ENCODE measurements at places on chromosomes 13 and 19.
A peak's percentile ranks its signal among the peaks of the same experiment; 100 is the strongest.

DNA sequence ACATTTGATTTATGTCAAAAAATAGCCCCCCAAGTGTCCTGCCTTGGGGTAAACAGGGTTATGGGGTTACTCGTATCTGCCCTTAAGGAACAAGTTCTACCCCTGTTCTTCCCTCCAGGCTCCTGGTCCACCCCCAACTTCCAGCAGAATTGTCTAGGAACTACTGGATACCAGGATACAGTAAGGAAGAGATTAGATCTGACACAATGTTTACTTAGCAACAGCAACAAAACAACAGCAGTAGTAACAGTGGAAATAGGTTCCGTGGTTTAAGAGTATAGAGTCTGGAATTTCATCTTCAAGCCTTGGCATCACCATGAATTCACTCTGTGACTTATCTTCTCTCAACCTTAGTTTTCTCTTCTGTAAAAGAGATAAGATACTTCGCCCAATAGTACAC, 1.7 kb upstream of the FAM98C start:
- ATAC-seq: no peak

GRCh38 chr13:31982124-31982523, 49.5 kb upstream of the FRY start:
- ATAC-seq: no peak

GRCh38 chr13:39588384-39588783, 14.6 kb downstream of the LHFPL6 start:
- no peak for ATAC-seq

- ATAC-seq: no peak
Observed at GRCh38 chr13:59861676-59862075, 302.1 kb downstream of the DIAPH3 start.

GRCh38 chr13:110677731-110678545, 28.0 kb downstream of the CARS2 start:
- no peak for ATAC-seq

DNA sequence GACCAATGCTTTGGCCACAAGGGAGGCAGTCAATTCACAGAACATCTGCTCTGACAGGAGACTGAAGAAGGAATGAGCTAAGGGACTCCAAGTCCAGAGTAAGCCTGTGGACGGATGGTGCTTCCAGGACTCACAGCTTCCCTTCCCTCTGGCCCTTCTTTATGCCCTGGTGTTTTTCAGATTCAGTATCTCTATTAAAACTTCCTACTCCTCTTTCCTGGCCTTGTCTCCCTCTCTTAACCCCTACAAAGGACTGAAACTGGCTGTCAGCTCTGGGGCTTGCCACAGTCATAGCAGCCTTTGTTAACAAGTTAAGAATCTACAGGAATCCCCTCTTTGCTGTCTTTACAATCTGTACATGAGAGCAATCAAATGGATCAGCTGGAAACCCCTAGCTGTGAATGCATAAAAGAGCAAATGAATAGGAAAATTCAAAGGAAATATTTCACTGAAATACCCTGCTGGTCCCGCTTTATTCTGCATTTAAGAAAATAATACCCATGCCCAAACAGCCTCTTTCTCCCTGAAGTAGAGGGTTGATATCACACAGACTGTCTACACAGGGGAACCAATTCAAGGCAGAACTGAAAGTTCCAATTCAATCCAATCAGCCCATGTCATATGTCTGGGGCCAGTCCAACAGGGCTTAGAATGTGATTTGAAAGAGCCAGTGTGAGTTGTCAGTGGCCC, 192.3 kb downstream of the MZT1 start:
- ATAC-seq: no peak

- ATAC-seq: no peak
Observed at GRCh38 chr19:18941628-18942354, 774 bp upstream of the HOMER3 start.

GRCh38 chr19:57671124-57671895, 2.6 kb downstream of the ZSCAN4 start:
- no peak for ATAC-seq

DNA sequence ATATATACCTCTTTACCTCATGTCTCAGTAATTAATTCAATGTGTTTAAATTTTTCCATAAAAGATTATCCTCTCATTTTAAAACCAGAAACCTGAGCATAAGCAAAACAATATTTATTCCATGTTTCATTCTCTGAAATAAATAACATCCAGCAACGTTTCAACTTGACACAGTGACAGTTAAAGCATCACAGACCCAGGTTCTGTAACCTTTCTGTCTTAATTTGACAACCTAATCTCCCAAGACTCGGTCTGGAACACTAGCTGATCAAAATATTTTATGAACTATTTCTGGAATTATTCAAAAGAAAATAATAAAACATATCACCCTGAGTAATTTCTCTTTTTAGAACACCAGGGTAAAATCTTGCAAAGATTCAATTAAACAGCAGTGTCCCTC, 40.3 kb downstream of the KCTD12 start:
- no peak for ATAC-seq

GRCh38 chr19:32296694-32297093, 48.7 kb upstream of the ZNF507 start:
- ATAC-seq: no peak

DNA sequence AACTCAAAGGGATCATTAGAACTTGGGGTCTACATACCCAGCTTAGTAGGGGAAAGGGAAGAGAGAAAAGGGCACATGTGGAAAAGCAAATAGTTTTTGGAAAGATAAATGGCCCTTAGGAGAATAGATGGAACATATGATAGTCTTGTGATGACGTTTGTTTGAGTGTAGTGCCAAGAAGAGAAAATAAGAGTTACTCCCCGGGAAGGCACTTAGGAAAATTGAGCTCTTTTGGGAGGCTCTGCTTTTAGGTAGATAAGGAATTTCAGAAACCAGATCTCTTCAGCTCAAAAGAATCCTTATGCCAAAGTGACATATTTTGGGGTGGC, 44.8 kb upstream of the SERTM1 start:
- no peak for ATAC-seq

GRCh38 chr13:110272227-110272626, 34.7 kb downstream of the COL4A1 start:
- no peak for ATAC-seq

- ATAC-seq: no peak
Observed at GRCh38 chr19:51664131-51664530, 17.5 kb upstream of the SIGLEC14 start.

GRCh38 chr13:95677564-95678266, 776 bp downstream of the DNAJC3 start:
- no peak for ATAC-seq

GRCh38 chr13:106594980-106595379, 27.0 kb upstream of the ARGLU1 start:
- ATAC-seq: no peak

- no peak for ATAC-seq
Observed at GRCh38 chr13:91417660-91418325, 19.4 kb downstream of the GPC5 start.

- no peak for ATAC-seq
Observed at GRCh38 chr13:82477436-82477835, 1404.8 kb downstream of the SLITRK1 start.

DNA sequence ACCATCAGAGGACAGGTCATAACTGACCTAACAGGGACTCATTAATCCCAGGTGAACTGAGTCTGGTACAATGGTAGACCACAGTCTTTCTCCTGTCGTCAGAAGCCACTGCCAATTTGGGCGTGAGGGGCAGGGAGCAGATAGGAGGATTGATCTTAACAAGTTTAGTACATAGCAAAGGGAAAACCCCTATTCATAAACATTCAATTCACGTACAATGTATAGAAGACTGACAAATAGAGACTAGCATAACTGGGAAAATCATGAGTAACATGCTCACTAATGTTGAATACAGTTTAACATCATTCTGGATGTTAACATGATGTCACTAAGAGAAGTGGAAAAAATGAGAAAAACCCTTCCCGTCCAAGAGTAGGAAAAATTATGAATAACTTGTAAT, 54.1 kb downstream of the SLC7A1 start:
- ATAC-seq: no peak

DNA sequence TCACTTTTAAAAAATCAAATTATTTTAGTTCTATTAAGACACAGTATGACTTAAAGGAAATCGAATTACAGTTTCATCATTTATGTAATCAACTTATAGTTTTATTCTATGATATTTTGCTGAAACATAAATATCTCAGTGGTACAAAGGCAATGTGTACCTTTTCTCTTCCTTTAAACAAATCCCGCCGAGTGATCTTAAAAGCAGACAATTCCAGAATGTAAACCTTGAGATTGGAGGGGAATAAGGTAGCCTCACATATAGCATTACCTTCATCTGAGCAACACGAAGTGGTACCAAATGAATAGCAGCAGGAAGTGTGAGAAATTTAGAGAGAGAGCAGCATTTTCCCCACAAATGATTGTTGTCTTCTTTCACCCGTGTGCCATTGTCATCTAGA, 842.2 kb upstream of the GPC6 start:
- no peak for ATAC-seq

DNA sequence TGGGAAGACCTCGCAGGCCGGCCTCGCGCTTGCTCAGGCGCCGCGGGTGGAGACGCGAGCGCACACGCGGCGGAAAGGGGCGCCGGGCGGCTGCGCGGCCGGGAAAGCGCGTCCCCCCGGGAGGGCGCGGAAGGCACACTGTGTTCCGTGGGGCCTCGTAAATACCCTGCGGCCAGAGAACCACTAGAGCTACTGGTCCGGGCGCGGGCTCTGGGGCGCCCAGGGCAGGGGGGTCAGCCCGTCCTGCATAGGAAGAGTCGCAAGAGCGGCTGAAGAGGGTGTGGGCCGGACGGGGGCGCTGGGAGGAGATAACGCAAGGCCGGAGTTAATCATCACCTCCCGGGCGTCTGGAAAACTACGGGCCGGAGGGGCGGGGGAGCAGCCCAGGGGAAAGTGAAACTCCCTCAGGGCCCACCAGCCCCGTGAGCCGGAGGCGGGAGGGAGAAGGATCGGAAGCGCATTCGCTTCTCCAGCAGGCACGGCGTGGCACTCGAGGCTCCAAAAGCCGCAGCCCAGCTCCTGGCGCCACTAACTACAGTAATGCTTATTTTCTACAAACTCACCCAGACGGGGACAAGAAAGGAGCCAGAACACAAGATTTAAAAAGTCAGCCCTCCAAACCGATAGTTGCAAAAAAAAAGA, 1.1 kb upstream of the WBP4 start:
- peak; percentile 70 for ATAC-seq

DNA sequence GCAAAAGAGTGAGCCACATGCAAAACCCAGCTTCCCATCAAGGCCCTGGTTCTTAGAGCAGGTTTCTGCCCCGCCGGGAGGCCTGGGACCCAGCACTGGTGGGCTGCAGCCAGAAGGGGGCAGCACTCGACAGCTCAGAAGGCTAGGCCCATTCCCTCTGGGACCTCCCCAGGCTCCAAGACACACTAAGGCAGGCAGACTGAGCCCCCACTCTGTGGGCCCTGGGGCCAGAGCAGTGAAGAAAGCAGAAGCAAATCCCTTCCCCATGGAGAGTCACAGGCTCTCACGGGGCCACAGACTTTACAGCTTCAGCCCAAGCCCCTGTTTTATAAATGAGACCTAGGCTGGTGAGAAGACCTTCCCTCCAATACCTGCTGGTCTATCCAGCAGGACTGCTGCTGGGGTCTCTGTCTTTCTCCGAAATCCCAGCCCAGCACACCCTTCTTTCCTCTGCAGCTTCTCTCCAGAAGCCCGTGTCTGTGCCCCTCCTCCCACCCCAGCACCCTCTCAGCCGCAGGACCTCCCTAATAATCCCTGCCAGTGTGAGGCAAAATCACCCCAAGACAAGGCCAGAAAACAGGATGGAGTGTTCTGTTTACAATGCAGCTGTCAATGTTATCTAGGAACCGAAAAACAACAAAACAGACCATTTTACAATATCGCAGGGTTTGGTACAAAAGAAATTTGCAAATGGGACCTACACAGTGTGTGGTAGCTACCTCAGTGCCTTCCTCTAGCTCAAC, 109.3 kb downstream of the ABCC4 start:
- ATAC-seq: peak; percentile 75

DNA sequence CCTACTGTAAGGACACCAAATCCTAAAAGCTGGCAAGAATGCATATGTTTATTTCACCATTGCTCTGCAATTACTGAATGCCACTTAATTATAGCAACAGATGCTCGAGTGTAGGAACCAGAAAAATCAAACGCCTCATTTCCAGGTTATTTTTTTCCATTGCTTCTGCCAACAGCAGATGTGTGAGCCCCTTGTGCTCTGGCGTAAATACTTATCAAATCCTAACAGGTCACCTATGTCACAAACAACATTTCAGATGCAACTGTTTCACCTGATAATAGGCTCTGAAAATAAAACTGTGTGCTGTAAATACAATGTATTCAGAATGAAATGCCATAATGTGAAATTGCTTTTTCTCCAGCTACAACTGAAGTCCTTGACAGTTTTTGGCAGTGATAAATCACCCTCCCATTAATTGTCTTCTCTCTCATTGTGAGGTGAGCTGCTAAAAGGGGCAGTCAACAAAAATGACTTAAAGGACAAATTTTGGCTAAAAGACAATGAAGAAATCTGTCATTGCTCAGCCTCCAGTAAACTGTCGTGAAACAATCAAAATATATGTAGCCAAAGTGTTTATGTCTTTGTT, 344.0 kb downstream of the DACH1 start:
- ATAC-seq: no peak

DNA sequence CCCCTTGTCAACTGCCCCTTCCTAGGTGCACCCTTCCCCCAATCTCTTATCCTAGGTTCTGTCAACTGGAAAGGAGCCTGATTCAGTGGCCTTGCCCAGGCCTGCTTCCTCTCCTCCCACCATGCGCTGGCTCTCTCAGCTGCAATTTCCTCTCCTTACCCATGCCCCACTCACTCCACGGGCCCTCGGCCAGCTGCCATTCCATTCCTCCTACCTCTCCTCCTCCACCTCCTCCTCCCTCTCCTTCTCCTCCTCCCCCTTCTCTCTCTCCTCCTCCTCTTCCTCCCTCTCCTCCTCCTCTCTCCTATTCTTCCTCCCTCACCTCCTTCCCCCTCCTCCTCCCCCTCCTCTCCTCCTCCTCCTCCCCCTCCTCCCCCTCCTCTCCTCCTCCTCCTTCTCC, 9.6 kb upstream of the TIMM44 start:
- no peak for ATAC-seq

- no peak for ATAC-seq
Observed at GRCh38 chr13:39025433-39025839, 12.5 kb downstream of the PROSER1 start.

- ATAC-seq: no peak
Observed at GRCh38 chr19:51573331-51573730, 2.2 kb downstream of the ZNF175 start.

GRCh38 chr13:95156208-95156607, 145.0 kb downstream of the ABCC4 start:
- no peak for ATAC-seq

- ATAC-seq: no peak
Observed at GRCh38 chr13:106352850-106353249, 182.6 kb downstream of the EFNB2 start.

- no peak for ATAC-seq
Observed at GRCh38 chr13:77513719-77514335, 21.7 kb upstream of the SCEL start.
